ENCODE measurements at places on chromosomes 7 and 10.

- DNase-seq, result no peak
These were observed 139.1 kb downstream of the CCDC3 start for GRCh38 chr10:12862459-12862858.

DNA sequence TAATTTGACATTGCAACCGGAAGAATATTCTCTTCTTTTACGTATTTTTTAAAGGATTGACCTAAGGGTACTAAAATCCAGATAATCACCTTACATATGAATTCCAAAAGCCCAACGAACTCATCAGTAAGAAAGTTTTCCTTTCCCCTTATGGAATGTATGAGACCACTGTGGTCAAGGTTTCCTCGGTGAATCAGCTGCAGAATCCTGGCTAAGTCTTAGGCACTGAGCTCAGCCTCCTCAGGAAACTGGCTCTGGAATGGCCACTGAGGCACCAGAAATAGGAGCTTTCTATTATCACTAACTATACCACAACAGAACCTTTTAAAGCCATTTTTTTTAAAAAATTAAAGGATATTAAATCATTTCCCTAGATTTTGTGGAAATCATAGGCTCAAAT, 21.0 kb downstream of the SVIL start:
- DNase-seq, result no peak

DNA sequence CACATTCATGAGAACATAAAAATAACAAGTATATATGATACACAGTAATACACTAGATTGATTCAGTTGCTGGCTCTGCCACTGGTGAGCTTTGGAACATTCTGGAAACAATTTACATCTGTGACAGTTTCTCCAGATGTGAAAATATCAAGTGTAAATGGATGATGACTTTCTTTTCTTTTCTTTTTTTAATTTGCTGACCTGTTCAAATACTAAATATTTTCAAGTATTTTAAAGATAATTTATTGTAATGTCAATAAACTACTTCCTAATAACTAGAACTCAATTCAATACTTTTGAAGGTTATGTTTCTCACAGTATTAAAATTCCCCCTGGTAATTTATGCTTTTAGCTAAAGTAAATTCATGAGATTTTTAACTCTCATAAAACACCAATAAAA, 180.3 kb downstream of the CRPPA start:
- DNase-seq, result no peak

- no peak for DNase-seq
These were observed 176.5 kb upstream of the KCTD7 start for GRCh38 chr7:66452165-66452564.

DNA sequence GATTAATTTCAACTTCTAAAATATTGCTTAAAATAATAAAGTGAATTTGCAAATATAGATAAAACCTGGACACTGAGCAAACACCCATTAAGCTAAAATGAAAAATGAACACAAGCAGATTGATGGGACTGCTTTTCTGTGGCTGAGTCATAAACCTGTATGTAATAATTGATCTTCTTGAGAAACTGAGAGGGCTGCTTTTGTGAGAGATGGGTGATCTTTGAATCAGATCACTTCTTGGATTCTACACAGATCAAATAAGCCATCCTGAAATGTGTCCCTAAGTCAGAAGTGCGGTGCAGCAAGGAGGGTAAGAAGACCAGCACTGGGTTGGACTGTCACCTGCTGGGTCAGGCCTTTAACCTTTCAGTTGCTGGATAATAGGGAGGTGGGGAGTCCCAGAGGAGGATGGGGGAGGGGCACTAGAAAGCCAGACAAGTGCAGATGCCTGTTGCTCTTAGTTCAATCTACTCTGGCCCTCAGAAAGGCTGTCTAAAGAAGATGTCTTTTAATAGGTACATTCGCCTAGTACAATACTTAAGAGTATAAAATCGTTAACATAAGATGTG, 178.2 kb upstream of the NAMPT start:
- no peak for DNase-seq

DNA sequence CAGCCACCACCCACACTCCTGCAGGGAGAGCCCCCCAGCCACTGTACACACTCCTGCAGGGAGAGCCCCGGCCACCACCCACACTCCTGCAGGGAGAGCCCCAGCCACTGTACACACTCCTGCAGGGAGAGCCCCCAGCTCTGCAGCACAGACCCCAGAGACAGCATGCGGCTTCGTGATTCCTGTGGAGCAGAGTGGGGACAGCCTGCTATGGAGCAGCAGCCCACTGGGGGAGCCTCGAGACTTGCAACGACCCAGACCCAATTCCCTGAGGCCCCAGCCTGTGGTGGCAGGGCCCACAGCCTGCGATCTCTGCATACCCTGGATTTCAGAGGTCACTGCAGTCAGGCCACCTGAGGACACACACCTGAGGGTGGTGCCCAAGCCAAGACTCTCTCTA, 523.1 kb downstream of the DNAJB6 start:
- DNase-seq, result no peak

DNA sequence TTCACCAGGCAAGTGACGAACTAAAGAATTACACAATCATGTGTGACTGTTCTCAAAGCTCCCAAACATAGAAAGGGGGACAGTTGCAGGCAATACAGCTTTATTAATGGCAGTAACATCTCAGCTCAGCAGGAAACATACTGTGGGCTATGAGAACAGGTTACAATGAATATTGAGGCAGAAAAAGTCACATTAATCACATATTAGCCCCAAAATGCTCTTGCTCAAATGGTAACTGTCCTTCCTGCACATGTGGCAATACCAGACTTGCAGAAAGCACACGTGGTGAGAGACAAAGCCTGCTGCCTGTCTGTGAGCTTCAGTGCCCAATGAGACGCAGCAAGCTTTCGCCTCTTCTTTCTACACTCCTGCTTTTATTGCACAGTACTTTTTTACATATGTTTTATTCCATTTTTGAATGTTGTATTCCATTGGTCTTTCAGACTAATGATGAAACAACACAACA, 104.9 kb upstream of the ACBD5 start:
- no peak for DNase-seq

DNA sequence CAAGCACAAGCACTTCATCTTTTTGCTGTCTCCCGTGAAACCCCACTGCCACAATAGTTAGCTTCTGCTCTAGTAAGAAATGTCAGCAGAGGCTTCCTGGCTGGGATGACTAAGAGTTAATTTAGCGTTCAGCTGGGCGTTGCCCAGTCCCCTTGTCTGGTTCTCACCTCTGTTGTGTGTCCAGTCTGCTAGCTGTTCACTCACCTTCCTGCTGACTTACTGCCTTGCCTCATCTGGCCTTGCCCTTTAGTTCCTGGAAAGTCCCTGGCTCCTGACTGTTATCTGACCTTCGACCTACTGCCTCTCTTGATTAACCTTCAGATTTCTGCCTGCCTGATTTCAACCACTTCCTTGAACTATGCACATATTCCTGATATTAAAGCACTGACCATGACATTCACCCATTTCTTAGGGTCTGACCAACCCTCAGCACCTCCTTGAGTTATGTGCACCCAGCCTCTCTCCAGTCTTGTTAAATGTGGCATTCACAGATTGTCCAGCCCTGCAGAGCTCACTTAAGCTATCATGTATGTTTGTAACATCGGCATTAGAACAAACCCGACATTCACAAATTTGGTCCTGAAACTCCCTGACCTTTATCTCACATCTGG, 30.3 kb downstream of the C7orf33 start:
- peak; percentile 10 for DNase-seq

Measured in RWPE1 (cell line).